ENCODE measurements at places on chromosomes 3 and 15.

DNA sequence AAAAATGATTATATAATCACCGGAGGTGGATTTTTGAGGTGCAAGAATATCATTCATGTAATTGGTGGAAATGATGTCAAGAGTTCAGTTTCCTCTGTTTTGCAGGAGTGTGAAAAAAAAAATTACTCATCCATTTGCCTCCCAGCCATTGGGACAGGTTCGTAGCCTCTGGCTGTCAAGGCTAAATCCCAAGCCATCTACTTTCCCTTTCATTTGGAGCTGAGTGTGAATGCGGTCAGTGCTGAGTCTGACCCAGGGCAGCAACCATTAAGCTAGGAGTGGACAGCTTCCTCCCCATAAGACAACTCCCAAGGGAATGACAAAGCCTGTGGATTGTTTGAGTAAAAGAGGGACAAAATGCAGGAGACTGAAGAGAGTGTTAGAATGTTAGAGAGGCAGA lies 33.6 kb downstream of the PARP14 start:
- DNase-seq = no peak

- DNase-seq = no peak
Observed at GRCh38 chr15:92992720-92993119, 92.6 kb downstream of the CHD2 start.

GRCh38 chr15:50380089-50380488 lies 25.1 kb upstream of the GABPB1 start:
- no peak for DNase-seq

DNA sequence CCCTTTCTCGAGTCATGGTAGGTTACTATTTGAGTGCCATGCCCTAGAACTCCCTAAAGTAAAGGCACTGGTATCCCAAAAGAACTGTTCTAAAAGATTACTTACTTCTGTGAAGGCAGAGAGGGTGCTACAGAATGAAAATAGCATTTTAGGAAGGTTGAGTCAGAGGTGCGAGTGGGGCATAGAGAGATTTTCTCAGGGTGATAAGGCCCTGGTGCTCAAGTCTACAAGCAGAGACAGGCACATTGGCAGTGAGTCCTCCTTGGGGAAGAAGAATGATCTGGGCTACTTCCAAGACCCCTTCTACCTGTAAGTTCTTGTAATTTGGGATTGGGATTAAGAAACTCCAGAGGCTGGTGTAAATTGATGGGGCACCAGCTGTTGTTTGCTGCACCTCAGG lies 96.7 kb downstream of the AKAP13 start:
- DNase-seq = no peak

DNA sequence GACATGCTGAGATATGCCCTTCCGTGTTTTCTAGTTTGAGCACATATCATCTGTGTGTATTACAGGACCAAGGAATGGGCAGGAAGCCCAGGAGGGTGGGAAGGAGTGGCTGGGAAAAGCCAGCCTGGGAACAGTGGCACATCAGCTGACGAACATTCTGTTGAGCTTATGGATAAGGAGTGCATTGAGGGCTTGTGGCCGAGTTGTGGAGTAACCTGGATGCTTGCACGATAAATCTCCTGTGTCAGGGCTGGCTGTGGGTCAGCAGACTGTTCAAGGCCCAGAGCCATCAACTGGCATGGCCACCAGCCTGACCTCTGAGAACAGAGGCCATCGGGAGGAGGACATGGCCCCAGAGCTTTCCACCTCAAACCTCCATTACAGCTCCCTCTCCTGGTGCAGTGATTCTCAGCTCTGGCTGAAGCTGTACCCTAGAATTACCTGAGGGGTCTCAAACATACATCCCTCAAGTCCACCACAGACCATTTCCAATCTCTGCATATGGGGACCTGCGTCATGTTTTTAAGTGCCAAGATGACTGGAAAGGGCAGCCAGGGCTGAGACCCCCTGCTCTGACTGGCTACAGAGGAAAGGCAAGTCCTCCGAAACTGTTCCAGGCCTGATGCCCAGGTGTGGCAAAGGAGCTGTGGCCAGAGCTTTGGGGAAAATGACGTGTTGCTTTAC lies 4.8 kb upstream of the VILL start:
- no peak for DNase-seq

DNA sequence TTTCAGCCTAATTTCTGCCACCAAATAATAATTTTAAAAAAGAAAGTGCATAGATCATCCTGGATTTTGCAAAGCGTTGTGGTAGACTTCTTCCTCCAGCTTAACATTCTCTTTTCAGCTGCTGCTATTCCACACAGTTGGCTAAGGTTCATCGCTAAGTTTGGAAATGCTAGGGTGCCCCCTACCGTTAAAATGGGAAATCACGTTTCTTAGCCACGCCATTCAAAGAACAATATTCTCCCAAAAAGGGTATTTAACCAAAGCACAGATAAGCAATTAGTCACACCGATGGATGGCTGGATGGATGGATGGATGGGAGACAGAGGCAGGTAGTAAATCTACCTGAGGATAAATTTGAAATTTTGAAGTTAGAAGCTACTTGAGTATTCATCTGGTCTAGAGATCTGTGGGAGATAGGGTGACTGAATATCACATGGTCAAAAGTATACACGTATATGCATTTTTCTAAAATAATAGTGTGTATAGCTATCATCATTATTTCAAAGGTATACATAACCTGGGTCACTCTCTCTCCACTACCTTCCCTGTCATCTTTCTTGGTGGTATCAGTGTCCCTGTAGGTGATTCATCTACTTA lies 67.2 kb downstream of the EFHB start:
- peak; percentile 56 for DNase-seq

- peak; percentile 22 for DNase-seq
Observed at GRCh38 chr3:120763601-120764000, 21.1 kb downstream of the GTF2E1 start.

DNA sequence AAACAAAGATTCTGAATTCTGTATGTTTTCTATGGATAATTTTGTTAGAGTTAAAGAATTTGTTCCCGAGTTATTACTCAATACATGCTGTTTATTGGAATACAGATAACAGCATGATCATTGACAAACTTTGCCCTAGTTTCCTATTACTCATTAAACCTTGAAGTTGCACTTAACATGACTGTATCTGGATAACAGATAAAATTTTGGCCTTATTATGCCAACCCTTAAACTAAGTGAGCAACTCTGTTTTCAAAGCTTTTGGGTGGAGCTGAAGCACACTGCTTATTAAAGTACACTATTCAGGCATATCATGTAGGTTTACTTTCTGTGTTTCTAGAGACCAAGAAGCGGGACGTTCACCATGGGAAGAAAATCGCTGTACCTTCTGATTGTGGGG lies at the start of gene AADAC:
Gene AADAC, plus strand, starts transcription at position 318 of the 400 bp plus-strand sequence. Its CDS starts 47 bp downstream, at position 365.
- DNase-seq = no peak

DNA sequence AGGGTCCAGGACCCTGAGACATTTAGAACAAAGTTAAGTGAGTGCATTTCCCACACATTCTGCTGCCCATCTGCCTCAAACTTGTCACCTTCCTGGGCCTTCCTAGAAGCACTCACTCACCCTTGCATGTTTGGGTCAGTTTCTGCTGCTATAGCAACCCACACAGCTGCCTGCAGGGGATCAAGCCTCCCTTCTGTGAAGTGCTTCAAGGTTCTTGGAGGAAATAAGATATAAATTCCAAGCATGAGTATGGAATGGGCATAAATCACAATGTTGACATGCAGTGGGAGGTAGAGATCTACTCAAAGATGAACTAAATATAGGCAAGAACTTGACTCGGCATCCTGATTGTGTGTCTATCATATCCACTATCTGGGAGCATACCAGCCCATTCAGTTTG lies 140.4 kb downstream of the SLC9A9 start:
- no peak for DNase-seq

GRCh38 chr15:79339588-79340314 lies 28.8 kb downstream of the TMED3 start:
- peak; percentile 23 for DNase-seq

GRCh38 chr3:197523526-197523925 lies 32.2 kb downstream of the BDH1 start:
- no peak for DNase-seq

DNA sequence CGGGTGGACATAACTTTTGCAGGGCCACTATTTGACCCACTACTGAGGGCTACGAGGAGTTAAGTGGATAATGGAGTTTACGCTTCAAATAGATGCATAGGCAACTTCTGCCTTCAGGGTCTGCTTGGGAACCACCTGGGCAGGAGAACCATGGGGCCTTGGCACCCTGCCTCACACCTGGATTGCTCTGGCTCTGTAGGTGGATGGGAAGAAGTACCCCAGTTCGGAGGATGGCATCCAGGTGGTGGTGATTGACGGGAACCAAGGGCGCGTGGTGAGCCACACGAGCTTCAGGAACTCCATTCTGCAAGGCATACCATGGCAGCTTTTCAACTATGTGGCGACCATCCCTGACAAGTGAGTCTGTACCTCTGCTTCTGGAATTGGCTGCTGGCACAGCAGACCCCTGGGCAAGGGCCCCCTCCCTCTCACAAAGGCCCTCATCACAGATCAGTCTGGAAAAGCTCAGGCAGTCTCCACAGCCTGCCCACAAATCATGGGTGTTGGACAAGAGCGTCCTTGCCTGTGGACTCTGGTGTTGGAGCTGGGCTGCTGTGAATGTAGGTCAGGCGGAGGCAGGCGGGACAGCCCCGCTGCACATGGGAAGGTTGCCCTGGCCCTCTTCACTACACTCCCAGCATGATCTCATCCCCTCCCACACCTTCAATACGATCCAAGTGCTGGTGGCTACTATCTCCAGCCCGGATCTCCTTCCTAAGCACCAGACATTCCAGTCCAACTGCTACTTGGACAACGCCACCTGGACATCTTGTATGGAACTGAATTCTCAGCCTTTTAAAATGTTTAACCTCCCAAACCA lies 46.7 kb downstream of the MESD start:
- DNase-seq = no peak

DNA sequence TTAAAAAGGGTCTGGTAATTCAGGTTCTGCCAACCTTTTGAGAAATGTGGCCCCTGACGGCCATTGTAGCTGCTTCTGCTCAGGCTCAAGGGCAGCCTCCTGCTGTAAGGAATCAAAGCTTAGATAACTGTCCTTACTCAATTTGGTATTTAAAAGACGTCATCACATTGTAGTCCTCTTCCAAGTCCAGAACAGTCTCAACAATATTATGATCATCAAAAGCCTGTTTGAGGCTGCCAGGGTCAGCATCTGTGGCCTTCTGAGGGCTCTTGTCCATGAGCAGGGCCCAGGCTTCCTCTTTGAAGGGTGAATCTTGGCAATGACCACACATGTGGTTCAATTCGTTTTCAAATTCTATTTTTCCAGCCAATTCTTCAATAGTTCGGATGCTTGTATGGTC lies 6.0 kb downstream of the C3orf62 start:
- DNase-seq = no peak

- no peak for DNase-seq
Observed at GRCh38 chr15:25416693-25417092, 22.1 kb downstream of the UBE3A start.

GRCh38 chr3:46673151-46674030 lies 20.1 kb downstream of the ALS2CL start:
- DNase-seq = no peak

- DNase-seq = no peak
Observed at GRCh38 chr3:134392336-134392983, 18.2 kb upstream of the AMOTL2 start.

DNA sequence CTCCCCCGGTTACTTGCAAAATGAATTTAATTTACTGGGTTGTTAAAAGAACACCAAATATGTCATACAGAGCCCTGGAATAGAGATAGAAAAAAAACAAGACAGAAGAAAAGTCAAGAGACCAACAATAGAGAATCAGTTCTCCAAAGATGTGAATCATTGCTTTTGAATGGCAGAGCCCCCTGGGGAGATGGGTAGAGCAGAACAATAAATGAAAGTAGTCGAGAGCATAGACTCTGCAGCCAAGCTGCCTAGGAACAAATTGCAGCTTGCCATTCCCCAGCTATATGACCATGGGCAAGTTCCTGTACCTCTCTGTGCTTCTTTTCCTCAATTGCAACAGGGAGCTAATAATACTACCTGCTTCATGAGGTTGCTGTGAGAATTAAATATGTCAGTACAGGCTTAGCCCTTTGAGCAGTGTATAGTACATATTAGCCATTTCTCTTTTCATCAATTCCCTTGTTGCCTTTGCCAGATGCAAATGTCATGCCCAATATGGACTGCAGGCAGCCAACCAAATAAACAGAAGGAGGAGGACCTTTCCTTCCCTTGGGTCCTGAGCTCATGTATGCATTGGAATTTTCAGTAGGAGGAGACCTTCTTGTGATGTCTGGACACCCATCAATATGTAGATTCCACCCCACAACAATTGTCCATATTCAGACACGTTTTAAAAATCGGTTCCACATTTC lies 25.0 kb upstream of the BFSP2 start:
- DNase-seq = no peak

GRCh38 chr3:52001443-52001974 lies 5.8 kb upstream of the RPL29 start:
- DNase-seq = peak; percentile 92

GRCh38 chr3:171055336-171056178 lies 29.0 kb upstream of the SLC2A2 start:
- DNase-seq = no peak

GRCh38 chr3:179750720-179751328 lies 98.0 kb downstream of the USP13 start:
- DNase-seq = no peak

DNA sequence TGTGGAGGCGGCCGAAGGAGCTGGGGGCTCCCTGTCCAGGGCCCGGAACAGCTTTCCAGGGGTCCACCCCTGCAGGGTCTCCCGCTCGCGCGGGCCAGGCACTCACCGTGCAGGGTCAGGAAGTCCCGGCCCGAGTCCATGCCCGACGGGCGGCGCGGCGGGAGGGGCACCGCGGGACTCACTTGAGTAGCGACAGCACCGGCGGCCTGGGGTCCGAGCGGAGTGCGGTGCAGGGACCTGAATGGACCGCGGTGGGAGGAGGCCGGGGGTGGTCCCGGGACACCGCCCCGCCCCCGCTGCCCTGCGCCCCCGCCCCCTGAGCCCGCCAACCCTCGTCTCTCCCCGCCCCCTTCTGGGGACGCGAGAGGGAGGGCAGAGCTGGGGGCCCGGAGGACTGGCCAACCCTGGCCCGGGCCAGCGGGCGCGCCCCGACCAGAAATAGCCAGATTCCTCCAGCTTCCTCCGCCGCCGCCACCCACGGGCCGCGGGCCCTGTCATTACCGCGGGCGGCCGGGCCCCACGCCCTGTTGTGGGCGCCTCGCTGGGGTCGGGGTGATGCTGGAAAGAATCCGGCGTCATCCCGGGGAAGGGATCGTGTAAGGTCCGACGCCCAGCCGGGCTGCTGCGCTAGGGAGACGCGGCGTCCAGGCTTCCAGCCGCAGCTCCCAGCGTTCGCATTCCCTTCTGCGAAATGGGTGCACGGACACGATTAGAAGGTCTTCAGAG lies at the start of gene PLCD1:
Gene PLCD1, minus strand, starts transcription at position 243 of the 726 bp plus-strand sequence. Its CDS starts 103 bp downstream, at position 140.
- no peak for DNase-seq
